ENCODE measurements at places on chromosomes 7 and 10.

GRCh38 chr10:69730251-69731156 is 71.2 kb upstream of the COL13A1 start:
- no peak for DNase-seq

- DNase-seq: no peak
Observed at GRCh38 chr7:42552227-42552626, 315.2 kb upstream of the GLI3 start.

DNA sequence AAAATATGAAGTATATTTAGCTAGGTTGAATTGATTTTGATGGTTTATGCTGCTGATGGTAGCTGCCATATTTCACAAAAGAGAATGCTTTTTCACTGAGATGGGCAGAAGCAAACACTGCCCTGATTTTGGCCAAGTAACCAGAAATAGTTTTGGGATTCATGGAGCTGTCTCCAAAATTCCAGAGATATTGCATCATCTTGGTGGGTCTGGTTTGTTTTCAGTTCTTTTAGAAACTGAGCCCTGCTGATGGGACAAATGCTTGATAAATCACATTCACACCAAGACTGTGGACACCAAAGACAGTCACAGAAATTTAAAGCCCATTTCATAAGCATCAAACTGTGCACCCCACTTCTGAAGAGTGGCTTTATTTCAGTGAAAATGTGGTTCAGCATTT is 140.5 kb downstream of the BICC1 start:
- no peak for DNase-seq

GRCh38 chr10:44395902-44396670 is 11.2 kb upstream of the CXCL12 start:
- no peak for DNase-seq

DNA sequence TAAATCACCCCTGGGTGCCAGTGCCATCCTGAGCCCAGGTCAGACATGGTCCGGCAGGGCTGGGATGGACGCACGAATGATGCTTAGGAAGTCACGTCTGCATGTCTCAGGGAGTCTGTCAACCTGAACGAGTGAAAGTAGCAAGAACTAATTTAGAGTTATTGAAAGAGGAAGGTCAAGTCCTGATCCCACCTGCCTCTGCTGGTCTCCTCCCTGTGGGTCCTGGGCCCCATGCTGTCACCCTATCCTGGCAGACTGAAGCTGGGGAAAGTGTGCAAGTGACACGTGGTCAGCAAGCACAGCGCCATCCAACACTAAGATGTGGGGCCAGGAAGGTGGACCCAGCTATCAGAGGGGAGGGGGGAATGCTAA is 26.1 kb upstream of the GRID1 start:
- DNase-seq: no peak

DNA sequence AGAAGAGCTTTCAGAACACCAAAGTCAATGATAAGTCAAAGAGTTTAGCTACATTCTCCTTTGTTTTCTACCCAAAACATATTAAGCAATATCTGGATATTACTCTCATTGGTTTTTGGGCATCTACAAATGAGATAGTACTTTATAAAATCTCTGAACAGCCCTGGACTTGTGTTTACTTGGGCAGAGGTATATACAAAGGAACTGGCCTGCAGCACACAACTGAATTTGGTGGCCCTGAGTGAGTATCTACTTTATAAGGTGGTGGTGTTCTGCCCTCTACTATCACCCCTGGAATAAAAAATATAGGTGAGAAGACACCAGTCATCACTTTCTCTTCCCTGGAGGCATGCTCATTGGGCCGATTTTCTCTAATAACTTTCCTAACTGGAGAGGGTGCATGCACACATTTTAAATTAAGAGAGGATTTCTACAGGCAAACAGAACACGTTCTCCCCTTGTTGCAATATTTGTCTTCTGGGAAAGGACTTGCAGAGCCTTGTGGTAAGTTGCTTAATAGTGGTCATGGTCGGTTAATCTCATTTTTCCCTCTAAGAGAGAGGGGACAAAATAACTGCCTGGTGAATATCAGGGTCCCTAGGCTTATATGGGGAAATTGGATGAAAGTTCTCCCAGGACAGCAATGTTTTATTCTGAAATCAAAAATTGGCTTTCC is 41.1 kb downstream of the OTUD1 start:
- no peak for DNase-seq

GRCh38 chr10:90788968-90789367 is 68.9 kb downstream of the HTR7 start:
- no peak for DNase-seq

GRCh38 chr10:58839771-58840170 is 327.1 kb downstream of the BICC1 start:
- no peak for DNase-seq

GRCh38 chr7:136050462-136050847 is 73.3 kb upstream of the MTPN start:
- no peak for DNase-seq

GRCh38 chr10:118204292-118204943 is 137.7 kb downstream of the FAM204A start:
- DNase-seq: no peak

- DNase-seq: no peak
Observed at GRCh38 chr10:114771157-114771556, 50.4 kb upstream of the FHIP2A start.

GRCh38 chr10:78808736-78809367 is 259.9 kb upstream of the ZMIZ1 start:
- DNase-seq: no peak

DNA sequence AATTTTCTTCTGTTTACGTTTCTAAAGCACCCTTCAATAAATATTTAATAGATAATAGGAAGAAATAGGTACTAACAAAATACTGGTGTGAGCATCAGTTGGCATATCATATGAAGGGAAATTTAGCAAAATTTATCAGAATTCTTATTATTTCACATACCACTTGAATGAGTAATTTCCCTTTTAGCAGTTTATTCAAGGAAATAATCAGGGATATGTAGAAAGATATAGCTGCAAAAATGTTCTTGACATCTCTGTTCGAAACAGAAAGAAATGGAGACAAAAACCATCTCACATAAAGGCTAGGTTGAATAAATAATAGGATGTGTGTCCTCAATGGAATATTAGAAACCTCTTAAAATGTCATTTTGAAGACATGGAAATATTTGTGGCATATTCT is 35.8 kb upstream of the PIP4K2A start:
- DNase-seq: no peak

DNA sequence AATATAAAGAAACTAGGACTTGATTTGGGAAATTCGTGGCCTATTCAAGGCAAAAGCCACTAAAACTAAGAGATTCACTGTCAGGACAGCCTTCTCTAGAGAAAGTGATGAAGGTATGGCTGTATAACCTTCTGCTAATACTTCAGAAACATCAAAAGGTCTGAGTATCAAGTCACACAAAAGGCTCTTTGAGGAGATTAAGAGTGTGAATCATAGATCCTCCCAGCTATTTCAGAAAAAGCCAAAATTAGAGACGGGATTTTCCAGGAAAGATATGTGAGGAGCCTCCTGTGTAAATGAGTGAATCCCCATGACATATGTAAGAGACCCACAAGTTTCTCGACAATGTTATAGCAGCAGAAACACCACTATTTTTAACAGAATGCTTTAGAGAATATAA is 56.2 kb downstream of the UBE3C start:
- no peak for DNase-seq

DNA sequence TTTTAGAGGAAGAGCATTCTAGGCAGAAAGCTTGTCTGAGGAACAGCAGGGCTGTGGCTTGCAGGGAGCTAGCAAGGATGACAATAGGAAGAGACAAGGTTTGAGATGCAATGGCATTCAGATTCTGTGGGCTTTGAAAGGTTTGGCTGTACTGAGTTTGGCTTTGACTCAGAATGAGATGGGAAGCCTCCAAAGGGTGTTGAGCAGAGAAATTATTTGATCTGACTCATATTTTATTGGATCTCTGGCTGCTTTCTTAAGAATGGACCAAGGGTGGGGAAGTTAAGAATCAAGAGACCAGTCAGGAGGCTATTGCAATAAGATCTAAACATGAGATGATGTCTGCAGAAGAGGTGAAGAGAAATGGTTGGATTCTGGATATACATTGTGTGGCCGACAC is 273.2 kb downstream of the CDK14 start:
- no peak for DNase-seq

- no peak for DNase-seq
Observed at GRCh38 chr7:151839451-151839921, 37.4 kb downstream of the PRKAG2 start.

GRCh38 chr10:111072232-111072631 is 4.6 kb upstream of the ADRA2A start:
- DNase-seq: no peak

- no peak for DNase-seq
Observed at GRCh38 chr10:116699471-116700150, 42.8 kb downstream of the HSPA12A start.

DNA sequence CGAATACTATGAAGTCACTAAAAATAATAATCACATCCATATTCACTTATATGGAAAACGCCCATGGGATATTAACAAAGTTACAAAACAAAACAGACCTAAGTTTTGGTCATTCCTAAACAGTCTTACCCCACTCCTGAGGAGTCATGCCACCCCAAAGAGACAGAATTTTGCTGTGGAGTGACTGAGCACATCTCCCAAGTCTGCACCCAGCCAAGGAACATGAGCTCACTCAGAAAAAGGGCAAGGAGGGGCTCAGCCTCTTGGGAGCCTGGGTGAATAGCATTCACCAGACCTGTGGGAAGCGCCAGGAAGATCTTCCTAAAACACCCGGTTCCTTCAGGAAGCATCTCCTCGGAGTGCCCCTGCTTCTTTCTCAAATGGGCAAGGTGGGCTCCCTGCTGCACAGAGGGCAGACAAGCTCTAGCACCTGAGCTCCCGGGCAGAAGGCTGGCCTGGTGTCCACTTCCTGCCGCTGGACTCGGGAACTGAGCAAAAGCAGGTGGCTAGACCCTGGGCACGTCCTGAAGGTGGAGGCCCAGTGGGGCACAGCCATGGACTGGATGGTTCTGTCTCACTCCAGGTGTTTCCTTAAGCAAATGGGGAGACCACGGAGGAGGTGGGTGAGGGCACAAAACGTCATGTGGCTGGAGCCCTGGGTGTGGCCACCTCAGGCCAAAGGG is 31.0 kb downstream of the TNS3 start:
- no peak for DNase-seq

All from stimulated activated CD8-positive, alpha-beta memory T cell treated with anti-CD3 and anti-CD28 coated beads, Interleukin-4, amount 100 ng/mL, for 4 hours (primary cell).